Right lobe of liver (tissue), 6 donors: ENCODE measurements at places on chromosomes 4 and X.

DNA sequence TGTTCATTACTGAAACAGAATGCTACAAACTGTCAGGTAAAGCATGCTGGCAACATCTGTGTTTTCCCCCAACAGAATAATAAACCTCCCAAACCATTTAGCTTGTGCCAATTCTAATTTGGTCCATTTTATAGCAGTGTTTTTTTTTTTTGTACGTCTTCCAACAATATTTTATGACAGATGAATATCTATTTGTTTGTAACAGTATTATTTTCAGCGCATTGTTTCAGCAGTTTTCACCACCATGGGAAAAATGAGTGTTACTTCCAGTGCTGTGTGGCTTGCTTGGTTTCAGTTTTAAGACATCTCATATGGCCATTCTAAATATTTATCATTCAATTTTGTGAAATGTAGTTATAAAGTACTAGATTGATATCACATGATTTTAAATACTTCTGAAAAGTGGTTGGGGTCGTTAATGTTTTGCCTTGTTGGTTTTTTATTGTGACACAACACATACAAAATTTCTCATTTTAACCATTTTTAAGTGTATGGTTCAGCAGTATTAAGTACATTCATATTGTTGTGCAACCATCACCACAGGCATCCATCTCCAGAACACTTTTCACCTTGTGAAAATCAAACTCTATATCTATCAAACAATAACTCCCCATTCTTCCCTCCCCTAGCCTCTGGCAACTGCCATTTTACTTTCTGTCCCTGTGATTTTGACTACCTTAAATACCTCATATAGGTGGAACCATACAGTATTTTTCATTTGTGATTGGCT, 25.6 kb upstream of the TBC1D19 start:
- no peak for DNase-seq

GRCh38 chr4:8108261-8108660, 50.4 kb downstream of the ABLIM2 start:
- DNase-seq: no peak

DNA sequence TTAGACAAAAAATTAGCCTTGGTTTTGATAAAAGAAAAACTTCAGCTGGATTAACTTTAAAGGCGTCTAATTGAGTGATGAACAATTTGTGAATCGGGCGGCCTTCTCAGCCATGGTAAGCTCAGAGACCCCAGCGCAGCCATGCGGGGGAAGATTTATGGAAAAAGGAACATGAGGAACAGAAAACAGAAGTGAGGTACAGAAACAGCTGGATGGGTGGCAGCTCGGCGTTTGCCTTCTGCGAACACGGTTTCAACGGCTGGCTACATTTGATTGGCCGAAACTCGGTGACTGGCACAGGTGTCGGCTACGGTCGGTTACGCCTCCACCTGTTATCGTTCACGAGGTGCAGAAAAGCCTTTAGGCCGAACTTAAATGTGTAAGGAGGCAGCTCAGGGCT, 401.4 kb upstream of the FAT1 start:
- no peak for DNase-seq

- no peak for DNase-seq
These were observed 710.7 kb upstream of the SLIT2 start for GRCh38 chr4:19540859-19541540.

GRCh38 chrX:104039689-104040505, at the start of gene H2BW2:
Gene H2BW2, plus strand, starts transcription at chrX:104039956. Its CDS starts 39 bp downstream, at chrX:104039995.
- DNase-seq: no peak

- DNase-seq: no peak
These were observed 605.1 kb downstream of the KCTD8 start for GRCh38 chr4:43843501-43843900.
